ENCODE measurements at places on chromosomes 11 and 22.

GRCh38 chr11:71447791-71448256 lies 369 bp downstream of the DHCR7 start:
- no peak for DNase-seq

DNA sequence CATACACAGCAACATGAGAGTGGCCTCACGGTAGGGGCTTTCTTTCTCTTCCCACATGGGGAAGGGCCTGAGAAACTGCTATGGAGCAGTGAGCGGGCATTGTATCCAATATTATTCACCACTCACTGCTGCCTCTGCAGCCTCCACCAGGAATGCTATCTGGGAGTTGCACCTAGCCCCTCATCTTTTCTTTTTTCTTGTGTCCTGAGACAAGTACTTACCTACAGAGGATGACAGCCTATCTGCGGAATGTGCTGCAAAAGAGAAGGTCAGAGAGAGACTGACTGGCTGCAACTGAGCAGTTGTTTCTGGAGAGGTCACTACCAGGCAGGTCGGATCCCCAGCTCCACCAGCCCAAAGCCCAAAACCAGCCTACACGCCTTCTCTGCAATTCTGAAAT lies 52.1 kb upstream of the HTATIP2 start:
- no peak for DNase-seq

GRCh38 chr22:20750461-20751184 lies 23.3 kb upstream of the SERPIND1 start:
- peak; percentile 6 for DNase-seq

DNA sequence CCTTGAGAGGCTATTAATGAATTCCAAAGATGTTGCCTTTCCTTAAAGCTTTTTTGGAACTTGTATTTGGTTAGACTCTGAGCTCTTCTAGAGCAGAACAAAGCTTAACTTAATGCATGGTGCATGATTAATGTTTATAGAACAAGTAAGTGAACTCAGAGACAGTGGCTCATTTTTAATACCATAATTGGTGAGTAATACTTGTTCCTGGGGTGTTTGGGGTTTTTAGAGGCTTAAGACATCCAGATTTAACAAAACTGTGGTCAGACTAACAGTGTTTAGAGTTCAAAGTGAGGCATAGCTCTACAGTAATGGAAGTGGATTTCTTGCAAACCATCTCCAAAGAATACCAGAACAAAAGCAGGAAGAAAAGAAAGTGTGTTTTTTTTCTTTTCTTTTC lies 73.7 kb upstream of the CTSC start:
- peak; percentile 59 for DNase-seq

GRCh38 chr11:46671958-46672315 lies 28.5 kb downstream of the ARHGAP1 start:
- no peak for DNase-seq

DNA sequence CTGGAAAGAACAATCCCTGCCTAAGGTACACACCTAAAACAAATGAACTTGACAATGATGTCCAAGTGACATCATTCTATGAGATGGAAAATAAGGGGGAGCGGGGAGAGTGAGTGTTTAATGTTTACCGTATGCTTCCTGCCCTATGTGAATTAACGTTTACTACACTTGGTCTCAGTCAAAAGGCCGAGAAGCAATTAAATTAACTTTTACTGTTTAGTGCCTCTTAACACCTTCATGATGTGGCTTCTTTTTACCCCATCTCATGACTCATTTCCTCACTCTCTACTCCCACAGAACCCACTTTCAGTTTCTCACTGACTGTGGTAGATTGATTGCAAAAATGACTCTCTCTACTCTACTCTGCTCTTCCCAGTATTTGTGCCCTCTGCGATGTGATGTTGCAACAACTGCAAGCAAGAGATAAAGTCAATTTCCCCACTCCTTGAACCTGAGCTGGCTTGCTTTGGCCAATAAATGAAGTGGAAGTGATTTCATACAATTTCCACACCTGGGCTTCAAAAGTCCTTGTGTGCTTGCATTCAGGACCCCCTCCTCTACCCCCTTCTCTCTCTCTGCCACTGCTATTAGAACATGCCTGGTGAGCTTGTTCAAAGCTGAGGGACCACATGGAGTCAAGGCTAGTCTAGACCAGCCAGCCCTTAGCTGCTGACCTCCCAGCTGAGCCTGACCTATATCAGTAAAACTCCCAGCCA lies 11.6 kb upstream of the ALKBH3 start:
- DNase-seq = peak; percentile 40

DNA sequence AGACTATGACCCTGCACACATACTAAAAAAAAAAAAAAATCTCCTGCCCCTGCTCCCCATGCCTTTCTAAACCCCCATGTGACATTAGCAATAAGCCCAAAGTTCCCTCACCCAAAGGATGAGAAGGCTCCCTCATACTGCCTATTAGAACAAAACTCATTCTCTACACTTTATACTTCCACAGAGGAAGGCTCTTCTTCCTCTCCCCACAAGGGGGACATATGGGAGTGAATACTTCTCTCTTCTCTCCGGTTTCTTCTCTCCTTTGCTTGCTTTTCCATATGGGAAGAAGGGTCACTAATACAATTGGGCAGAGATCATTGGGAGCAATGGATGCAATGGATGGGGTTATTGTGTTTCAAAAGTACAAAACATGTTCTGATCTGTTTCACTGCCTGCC lies 3.3 kb downstream of the OR52L1 start:
- no peak for DNase-seq

DNA sequence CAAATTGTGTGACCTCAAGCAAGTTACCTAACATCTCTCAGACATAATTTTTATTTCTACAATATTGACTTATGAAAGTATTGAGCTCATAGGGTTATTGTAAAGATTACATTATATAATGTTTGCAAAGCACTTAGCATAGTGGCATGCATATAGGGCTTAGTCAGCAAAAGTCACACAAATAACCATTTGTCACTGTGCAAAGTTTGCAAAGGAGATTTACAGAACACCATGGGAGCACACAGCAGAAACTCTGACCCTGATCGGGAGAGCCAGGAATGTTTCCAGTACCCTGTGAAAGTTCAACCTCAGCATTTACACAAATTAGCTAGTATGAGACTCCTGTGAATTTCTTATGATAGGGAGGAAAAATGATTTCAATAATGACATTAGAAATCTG lies 804.6 kb upstream of the RAG2 start:
- DNase-seq = no peak

DNA sequence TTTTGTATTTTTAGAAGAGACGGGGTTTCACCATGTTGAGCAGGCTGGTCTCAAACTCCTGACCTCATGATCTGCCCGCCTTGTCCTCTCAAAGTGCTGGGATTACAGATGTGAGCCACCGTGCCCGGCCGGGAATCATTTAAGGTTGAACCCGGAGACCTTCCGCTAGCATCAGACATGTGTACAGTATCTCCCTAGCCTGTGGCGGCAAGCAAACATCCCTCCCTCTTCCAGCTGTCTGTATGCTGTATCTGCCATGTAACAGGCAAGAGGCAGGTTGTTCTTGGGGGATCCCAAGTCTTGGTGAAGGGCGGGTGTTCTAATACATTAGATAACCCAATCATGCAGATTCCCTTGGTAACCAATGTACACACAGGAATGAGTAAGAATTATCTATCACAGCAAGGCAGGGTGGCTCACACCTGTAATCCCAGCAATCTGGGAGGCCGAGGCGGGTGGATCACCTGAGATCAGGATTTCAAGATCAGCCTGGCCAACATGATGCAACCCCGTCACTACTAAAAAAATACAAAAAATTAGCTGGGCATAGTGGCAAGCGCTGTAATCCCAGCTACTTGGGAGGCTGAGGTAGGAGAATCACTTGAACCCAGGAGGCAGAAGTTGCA lies 58.1 kb upstream of the RBFOX2 start:
- DNase-seq = no peak

DNA sequence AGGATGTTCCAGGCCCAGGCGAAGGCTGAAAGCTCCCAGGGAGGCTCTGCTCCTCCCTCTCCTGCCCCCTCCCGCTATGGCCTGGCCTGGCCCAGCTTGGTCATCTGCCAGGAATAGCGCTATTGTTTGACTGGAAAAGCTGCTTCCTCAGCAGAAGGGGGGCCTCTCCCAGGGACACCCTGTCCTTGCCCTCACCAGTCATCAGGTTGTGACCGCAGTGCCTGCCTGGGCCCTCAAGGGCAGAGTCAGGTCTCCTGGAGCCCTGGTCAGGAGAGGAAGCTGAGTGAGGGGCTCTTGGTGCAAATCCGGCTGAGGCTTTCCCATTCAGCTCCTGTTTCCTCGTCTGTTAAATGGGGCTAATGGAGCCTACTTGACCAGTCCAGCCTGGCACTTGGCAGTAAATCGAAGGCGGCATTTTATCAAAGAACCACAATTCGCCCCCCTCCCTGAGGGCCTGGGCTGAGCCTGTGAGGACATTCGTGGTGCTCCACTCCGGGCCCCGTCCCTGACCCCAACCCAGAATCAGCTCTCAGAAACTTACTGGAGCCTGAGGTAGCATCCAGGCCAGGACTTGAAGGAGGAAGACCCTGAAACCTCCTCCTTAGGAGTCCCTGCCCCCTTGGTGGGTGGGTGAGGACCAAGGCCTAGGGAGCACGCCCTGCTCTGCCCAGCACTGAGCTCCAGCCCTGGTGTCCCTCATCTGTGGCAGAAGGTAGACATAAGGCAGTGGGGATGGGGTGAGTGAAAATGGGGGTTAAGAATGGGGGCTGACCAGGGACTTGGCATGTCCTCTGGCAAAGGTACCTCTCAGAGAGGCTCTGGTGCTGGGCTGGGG lies 2.0 kb upstream of the CASTOR1 start:
- DNase-seq = no peak

DNA sequence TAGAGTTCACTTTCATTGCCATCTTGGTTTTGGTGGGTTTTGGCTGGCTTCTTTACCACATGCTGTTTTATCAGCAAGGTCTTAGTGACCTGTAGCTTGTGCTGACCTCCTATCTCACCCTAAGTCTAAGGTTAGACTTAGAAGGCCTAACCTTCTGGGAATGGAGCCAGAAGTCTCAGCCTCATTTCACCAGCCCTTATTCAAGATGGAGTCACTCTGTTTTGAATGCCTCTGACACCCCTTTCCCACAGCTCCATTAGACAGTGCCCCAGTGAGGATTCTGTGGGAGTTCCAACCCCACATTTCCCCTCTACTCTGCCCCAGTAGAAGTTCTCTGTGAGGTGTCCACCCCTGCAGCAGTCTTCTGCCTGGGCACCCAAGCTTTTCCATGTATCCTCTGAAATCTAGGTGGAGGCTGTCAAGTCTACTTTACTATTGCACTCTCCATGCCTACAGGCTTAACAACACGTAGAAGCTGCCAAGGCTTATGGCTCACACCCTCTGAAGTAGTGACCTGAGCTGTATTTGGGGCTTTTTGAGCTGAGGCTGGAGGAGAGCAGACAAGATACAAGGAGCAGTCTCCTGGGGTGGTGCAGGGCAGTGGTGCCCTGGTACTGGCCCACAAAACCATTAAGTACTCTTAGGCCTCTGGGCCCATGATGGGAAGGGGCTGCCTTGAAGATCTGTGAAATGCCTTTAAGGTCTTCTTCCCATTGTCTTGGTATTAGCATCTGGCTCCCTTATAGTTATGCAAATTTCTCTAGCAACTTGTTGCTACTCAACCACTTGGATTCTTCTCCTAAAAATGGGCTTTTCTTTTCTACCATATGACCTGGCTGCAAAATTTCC lies 65.9 kb upstream of the SC5D start:
- DNase-seq = no peak

- no peak for DNase-seq
Measured at GRCh38 chr11:105780781-105781525, 171.1 kb downstream of the GRIA4 start.

GRCh38 chr11:117818041-117818873 lies 6.3 kb downstream of the FXYD2 start:
- no peak for DNase-seq

- DNase-seq = no peak
Measured at GRCh38 chr11:66543263-66544107, 2.4 kb downstream of the ZDHHC24 start.

DNA sequence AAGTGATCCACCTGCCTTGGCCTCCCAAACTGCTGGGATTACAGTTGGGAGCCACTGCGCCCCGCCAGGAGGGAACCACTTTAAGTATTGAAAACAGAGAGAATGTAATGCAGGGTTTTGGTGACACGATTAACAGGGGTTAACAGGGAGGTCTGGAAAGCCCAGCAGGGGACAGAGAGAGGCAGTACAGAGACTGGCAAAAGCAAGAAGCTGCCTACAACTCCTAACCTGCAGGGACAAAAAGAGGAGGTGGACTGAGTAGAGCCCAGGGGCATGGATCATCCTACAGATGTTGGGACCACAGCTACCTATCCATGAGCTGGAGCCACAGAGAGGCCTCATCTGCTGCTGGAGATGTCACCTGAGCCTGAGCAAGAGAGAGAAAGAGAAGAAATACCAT lies 1.7 kb upstream of the SPINDOC start:
- DNase-seq = no peak

DNA sequence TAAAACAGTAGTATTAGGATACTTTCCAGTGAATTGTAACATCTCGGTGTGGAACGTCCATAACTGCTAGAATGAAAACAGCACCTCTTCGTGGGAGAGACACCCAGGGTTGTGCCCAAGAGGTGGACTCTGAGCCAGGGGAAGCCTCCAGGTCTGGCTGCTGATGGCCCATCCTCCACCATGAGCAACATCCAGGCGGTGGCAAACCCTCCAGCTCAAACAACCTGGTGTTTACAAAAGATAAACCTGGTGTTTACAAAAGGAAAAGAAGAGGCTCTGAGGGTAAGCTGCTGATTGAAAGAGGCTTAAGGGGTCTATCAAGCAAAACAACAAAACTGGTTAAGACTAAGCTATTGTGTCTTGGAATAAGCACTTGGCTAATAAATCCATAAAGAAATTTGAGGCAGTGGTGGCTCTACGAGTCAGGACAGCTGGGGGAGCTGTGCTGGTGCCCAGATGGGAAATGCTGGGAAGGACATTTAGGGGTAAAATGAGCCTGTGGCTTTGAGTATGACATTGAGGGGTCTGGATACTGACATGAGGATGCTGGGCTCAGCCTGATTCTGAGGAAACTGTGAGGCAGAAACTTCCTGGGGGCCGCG lies 909.0 kb downstream of the BRD1 start:
- no peak for DNase-seq

DNA sequence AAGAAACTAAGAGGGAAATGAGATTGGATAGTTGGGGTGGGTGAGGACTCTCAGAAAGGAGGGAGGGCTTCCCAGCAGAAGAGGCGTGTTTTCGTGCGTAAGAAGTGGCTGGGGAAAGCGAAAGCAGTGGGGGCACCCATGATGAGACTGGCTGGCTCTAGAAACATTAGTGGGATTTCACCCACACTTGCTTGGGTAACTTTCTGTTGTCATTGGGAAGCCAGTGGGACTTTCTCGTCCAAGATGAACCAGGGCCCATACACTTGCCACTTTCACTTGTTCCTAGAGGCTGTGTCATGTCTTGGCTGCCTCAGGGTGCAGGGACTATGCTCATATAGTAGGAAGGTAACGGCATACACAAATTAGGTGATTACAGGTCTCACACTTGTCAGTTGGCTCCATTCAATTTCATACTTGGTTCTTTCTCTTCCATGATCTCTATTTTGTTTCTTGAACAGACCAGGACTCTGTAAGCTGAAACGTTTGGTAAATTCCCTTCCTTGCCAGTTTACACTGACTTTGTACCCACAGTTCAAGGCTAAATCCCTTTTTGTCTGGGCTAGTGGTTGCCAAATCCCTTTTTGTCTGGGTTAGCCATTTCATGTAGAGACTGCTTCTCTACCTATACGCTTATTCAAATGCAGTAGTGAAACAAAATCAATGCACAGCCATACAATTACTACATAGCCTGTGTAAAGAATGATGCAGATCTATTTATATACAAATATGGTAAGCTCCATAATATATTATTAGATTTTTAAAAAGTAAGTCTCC lies 42.0 kb upstream of the CXCR5 start:
- DNase-seq = no peak

- no peak for DNase-seq
Measured at GRCh38 chr11:83448686-83449085, 162.5 kb upstream of the CCDC90B start.
